Epithelial cell of alveolus of lung (primary cell): ENCODE measurements at places on chromosomes 1 and 21. TPM values are rescaled to one million over a fixed set of nuclear protein-coding genes. Genes with fewer than 3 reads are reported as not detected.

The CSF3R gene
- under 0.01 and 4.0 TPM in 2 replicates for total RNA-seq

The LAD1 gene
- total RNA-seq = 0.48 and 3.4 TPM in 2 replicates

The IQGAP3 gene
- total RNA-seq = 4.2 and 22.8 TPM in 2 replicates

The VCAM1 gene
- total RNA-seq = 15.0 and 35.4 TPM in 2 replicates

The ARID4B gene
- 8.8 and 24.2 TPM in 2 replicates for total RNA-seq

The KRTAP11-1 gene
- not detected in 2 replicates for total RNA-seq

The ELF3 gene
- total RNA-seq = 0.91 and 1.9 TPM in 2 replicates
